ENCODE measurements at places on chromosomes 3 and 15. TPM values are rescaled to one million over a fixed set of nuclear protein-coding genes. Genes with fewer than 3 reads are reported as not detected.
A peak's percentile ranks its signal among the peaks of the same experiment; 100 is the strongest.

SLC24A1 gene
- 19.0 TPM for total RNA-seq

DNA sequence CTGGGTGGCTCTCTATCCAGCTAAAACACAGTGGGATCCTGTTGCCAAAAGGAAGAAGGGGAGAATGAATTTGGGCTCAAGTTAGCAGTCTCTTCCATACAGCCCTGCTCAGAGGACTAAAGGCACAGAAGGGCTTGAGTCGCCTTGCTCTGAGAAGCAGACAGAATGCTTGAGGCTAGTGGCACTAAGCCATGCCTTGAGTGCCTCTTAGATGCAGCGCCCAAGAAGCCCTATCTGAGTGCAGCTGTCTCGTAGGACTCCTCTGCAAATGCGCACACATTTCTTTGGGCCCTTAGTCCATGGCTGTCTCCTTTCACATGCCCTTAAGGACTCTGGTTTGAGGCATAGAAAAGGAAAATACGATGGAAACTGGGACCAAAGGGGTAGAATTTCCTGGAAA lies 211.3 kb upstream of the CHRM5 start:
- no peaks in the 10 kb centered on the region for H3K4me1 ChIP-seq
- DNase-seq: no peak
- H3K36me3 ChIP-seq: no peaks in the 10 kb centered on the region
- no peaks in the 10 kb centered on the region for H3K27me3 ChIP-seq

LNP1 gene
- 1.6 TPM for total RNA-seq

DNA sequence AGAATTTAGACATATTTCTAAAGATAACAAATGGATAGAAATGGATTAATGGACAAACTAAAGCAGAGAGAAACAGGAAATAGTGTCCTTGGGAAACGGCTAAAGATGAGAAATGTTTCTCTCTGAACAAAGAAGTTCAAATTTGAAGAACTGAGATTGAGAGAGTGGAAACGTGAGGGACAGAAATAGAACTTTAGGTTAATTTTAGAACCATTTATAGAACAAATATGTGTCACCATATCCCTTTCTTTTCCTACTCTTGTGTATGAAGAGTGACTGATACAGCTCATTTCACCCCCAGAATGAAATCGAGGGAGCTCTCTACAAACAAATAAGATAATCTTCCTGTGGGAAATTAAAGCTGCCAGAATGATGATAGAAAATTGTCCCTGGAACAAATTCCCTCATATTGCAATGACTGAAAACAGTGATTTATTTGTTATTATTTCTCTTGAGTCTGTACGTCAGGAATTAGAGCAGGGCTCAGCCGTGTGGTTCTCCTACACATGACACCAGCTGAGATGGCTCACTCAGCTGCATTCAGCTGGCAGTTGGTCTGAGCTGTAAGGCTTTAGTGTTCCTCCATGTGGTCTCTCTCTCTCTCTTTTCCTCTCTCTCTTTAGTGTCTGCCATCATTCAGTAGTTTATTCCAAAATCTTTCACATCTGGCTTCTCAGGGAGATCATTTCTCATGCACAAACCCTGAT lies 46.6 kb upstream of the ARPP21 start:
- H3K4me1 ChIP-seq: no peaks in the 10 kb centered on the region
- no peak overlapping the region for H3K4me3 ChIP-seq
- H3K27me3 ChIP-seq: no peaks in the 10 kb centered on the region
- DNase-seq: no peak

DNA sequence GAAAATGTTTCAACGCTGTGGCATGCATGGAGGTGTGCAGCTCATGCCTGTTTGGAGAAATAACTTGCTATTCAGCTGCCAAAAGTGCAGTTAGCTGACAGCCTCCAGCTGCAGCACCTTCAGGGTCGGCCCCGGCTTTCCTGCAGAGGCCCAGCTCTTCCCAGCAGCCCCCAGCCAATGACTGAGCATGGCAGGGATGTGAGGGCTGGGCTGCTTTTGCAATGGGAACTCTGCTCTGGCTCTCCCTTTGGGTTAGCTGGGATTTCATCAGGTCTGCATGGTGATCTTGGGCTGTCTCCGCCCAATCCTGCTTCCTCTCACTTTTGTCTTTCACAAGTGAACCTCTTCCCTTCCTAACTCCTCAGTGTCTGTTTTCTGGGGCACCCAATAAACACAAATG lies 396.6 kb downstream of the EPHB1 start:
- H3K4me1 ChIP-seq: no peaks in the 10 kb centered on the region
- H3K27me3 ChIP-seq: no peaks in the 10 kb centered on the region

LEKR1 gene
- 3.0 TPM for total RNA-seq

DNA sequence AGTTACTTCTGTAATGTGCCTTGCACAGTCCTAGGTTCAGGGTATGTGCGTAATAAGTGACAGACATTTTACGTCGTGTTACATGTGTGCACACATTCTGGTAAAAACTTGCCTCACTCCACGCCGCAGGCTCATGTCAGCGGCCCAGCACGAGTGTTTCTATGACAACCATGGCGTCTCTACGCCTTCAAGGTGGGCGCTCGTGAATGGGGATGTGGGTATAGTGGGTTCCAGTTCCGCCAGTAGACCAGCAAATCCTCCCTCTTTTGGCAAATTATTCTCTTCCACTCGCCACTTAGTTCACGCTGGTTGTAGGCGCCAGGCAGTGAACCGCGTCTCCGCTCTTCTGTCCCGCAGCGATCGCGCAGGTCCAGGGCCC lies 40.3 kb downstream of the CHST14 start:
- peaks cover 12% of the 10 kb centered on the region for H3K27me3 ChIP-seq
- no peaks in the 10 kb centered on the region for H3K36me3 ChIP-seq

SERPINI2 gene
- not detected for total RNA-seq

WNT5A gene
- 26.7 TPM for total RNA-seq

DNA sequence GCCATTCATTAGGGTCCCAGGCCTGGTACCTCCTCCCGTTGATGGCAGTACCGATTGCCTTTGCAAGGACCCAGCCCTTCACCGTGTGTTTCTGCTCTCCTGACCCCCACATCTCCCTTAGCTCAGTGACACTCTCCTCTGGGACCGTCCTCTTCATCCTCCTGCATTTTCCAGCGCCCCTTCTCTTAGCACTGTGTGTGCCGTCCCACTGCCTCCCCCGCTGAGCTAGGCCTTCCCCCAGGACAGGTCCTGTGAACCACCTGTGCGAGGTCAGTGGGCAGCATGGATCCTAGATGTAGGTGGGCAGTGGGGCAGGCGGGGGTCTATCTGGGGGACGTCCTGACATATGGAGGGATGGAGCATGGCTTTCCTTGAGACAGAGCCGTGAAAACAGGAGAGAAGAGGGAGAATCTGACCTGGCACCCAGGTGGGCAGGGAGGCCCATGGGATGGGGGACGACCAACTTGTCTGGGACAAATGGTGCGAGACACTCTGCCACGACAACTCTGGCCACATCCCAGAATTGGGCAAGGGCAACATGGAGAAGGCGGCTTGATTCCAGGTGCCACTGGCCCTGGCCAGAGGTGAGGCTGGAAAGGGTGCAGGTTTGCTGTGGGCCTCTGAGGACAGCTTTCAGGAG lies 87.7 kb upstream of the ALDH1L1 start:
- peaks cover 73% of the 10 kb centered on the region for H3K27me3 ChIP-seq
- no peak overlapping the region for H3K27ac ChIP-seq
- no peak overlapping the region for H3K4me3 ChIP-seq
- no peaks in the 10 kb centered on the region for H3K36me3 ChIP-seq
- peak; percentile 42 for DNase-seq

- H3K36me3 ChIP-seq: no peaks in the 10 kb centered on the region
- no peak overlapping the region for H3K27ac ChIP-seq
- H3K4me3 ChIP-seq: no peak overlapping the region
- no peak for DNase-seq
- H3K27me3 ChIP-seq: no peaks in the 10 kb centered on the region
- H3K4me1 ChIP-seq: no peaks in the 10 kb centered on the region
These were observed 202.8 kb upstream of the TBC1D5 start for GRCh38 chr3:17945018-17945798.

DNA sequence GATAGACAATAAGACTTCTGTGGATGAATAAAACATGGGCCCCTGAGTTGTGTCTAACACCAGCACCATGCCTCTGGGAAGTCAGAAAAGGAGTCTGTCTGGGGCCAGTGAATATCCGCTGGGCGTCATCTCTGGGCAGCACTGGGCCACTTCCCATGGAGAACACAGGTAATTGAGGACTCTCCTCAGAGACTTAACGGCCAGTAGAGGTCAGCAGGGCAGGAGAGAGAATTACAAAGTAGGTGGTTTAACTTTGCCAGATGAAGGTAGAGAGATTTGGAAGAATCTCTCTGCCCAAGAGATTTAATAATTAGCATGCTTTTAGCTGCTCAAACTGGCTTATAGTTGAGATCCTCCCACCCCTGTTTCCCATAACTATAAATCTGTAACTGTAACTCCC lies 65.7 kb downstream of the OCA2 start:
- no peak overlapping the region for H3K4me3 ChIP-seq
- H3K27me3 ChIP-seq: no peaks in the 10 kb centered on the region
- no peaks in the 10 kb centered on the region for H3K4me1 ChIP-seq
- no peaks in the 10 kb centered on the region for H3K36me3 ChIP-seq
- DNase-seq: no peak

CCR8 gene
- 0.94 TPM for total RNA-seq

DNA sequence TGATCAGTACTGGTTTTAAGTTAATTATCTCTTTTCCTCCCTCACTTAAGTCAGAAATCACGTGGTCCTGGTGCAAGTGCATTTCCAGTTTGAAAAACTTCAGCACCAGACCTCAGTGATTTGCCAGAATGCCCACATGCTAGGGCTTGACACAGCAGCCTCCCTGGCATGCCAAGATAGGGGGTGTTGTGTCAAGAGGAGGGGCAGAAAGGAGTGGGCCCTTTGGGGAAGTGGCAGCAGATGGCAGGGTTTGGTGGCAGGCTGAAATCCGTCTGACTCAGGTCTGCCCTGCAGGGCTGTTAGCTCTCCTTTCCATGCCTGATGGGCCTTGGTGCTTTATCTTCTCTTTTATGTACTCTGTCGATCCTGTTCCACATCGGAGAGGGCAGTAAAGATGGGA lies 23.4 kb downstream of the PXK start:
- peak; percentile 86 for DNase-seq
- no peaks in the 10 kb centered on the region for H3K36me3 ChIP-seq
- H3K27ac ChIP-seq: peak overlapping the region; percentile 78
- peaks cover 67% of the 10 kb centered on the region for H3K4me1 ChIP-seq
- no peaks in the 10 kb centered on the region for H3K27me3 ChIP-seq

- H3K36me3 ChIP-seq: no peaks in the 10 kb centered on the region
- no peak for DNase-seq
- H3K4me3 ChIP-seq: no peak overlapping the region
- H3K27ac ChIP-seq: no peak overlapping the region
These were observed 1771.9 kb downstream of the SI start for GRCh38 chr3:163306405-163306804.

GRCh38 chr3:78277220-78277619 lies 1237.3 kb downstream of the ROBO2 start:
- no peak overlapping the region for H3K27ac ChIP-seq
- no peak overlapping the region for H3K4me3 ChIP-seq
- no peaks in the 10 kb centered on the region for H3K27me3 ChIP-seq
- no peaks in the 10 kb centered on the region for H3K36me3 ChIP-seq
- no peak for DNase-seq
- H3K4me1 ChIP-seq: no peaks in the 10 kb centered on the region

DNA sequence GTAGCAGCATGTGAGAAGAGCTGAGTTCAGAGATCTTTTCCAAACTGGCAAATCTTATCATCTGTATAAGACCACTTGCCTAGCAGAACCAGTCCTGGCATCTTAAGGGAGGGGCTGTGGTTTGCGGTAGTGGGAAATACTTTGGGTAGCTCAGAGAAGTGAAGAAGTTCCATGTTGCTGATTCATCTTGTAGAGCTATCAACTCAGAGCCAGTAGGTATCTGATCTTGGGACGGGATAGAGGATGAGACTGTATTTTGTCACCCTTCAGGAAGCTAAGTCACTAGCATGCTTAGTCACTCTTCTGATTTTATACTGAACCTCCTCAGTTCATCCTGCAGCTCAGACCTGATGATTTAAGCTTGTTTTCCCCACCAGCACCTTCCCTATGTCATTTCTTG lies 211.4 kb downstream of the NR1D2 start:
- H3K4me1 ChIP-seq: peaks cover 11% of the 10 kb centered on the region
- no peak overlapping the region for H3K4me3 ChIP-seq
- no peak overlapping the region for H3K27ac ChIP-seq
- no peaks in the 10 kb centered on the region for H3K36me3 ChIP-seq

GRCh38 chr15:84113919-84114318 lies 121.7 kb upstream of the GOLGA6L4 start:
- no peak overlapping the region for H3K4me3 ChIP-seq
- no peak overlapping the region for H3K27ac ChIP-seq
- H3K36me3 ChIP-seq: no peaks in the 10 kb centered on the region
- DNase-seq: no peak
- no peaks in the 10 kb centered on the region for H3K4me1 ChIP-seq
- H3K27me3 ChIP-seq: no peaks in the 10 kb centered on the region

SERINC4 gene
- not detected for total RNA-seq

DNA sequence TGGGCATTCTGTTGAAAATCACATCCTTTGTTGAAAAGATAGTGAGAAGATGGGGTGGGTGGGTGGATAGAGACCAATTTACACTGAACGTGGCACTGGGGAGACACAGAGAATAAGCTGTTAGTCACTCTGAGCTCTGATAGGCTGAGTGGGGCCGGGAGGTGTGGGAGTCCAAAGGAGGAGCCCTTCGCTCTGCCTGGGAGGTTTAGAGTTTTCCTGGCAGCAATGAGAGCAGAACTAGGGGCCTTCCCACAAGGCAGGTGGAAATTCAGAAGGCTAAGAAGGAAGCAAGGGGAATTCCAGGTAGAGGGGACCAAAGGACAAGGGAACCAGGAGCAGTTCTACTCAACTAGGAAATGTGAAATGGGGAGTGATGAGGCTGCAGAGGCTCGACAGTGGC lies 272.7 kb downstream of the RPLP1 start:
- no peak for DNase-seq
- no peaks in the 10 kb centered on the region for H3K27me3 ChIP-seq
- H3K4me1 ChIP-seq: peaks cover 83% of the 10 kb centered on the region
- no peaks in the 10 kb centered on the region for H3K36me3 ChIP-seq

GRCh38 chr3:16668776-16669545 lies 63.7 kb upstream of the DAZL start:
- no peak overlapping the region for H3K4me3 ChIP-seq
- DNase-seq: no peak
- H3K27me3 ChIP-seq: no peaks in the 10 kb centered on the region
- H3K27ac ChIP-seq: no peak overlapping the region
- H3K4me1 ChIP-seq: no peaks in the 10 kb centered on the region

- no peak overlapping the region for H3K4me3 ChIP-seq
- peaks cover 5% of the 10 kb centered on the region for H3K27me3 ChIP-seq
- H3K27ac ChIP-seq: no peak overlapping the region
- H3K36me3 ChIP-seq: no peaks in the 10 kb centered on the region
These were observed 11.5 kb upstream of the MSL2 start for GRCh38 chr3:136207489-136208115.

IQCH gene
- 1.9 TPM for total RNA-seq

DNA sequence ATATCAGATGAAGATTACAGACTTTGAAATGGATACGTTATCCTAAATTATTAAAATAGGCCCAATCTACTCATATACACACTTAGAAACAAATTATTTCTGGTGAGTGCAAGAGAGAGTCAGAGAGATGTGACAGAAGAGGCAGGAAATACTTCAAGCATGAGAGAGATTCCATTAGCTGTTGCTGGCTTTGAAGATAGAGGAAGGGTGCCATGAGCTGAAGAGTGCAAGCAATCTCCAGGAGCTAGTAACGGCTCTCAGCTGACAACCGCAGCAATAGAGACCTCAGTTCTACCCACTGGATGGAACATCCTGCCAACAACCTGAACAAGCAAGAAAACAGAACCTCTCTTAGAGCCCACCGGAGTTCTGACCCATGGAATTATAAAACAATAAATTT lies 270.7 kb upstream of the SLITRK3 start:
- H3K36me3 ChIP-seq: no peaks in the 10 kb centered on the region
- H3K4me1 ChIP-seq: no peaks in the 10 kb centered on the region
- no peak overlapping the region for H3K4me3 ChIP-seq
- no peak overlapping the region for H3K27ac ChIP-seq

- no peaks in the 10 kb centered on the region for H3K4me1 ChIP-seq
- no peak overlapping the region for H3K27ac ChIP-seq
- DNase-seq: no peak
- no peaks in the 10 kb centered on the region for H3K36me3 ChIP-seq
These were observed 385.4 kb downstream of the MECOM start for GRCh38 chr3:169278092-169278491.

Data from spleen (tissue), 13 donors.